Activated naive CD4-positive, alpha-beta T cell treated with anti-CD3 and anti-CD28 coated beads, Interleukin-2, amount 10 ng/mL, durations not matched to agents 7 days and 5 days (primary cell): ENCODE measurements at places on chromosomes 4 and X.
A peak's percentile ranks its signal among the peaks of the same experiment; 100 is the strongest.

DNA sequence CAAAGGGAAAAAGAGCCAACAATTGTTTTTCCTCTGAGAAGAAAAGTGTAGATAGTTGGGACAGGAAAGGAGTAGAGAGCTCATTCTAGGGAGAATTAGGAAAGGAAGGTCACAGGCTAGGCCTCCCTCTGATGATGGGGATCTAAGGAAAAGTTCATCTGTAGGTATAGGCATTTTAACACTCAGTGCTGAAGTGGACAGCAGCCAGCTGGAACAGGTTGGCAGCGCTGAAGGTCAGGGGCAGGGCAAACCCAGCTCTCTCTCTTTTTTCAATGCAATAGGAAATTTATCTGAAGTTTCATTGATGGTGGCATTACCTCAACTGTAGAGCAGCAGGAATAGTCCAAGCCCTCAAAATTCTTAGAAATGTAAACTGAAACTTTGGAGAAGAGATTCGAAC is 98.5 kb upstream of the ETNPPL start:
- H3K4me1 ChIP-seq = peaks cover 6% of the 10 kb centered on the region
- peaks cover 12% of the 10 kb centered on the region for H3K27me3 ChIP-seq
- DNase-seq = peak; percentile 43
- no peaks in the 10 kb centered on the region for H3K36me3 ChIP-seq

GRCh38 chr4:100208459-100208858 is 18.2 kb upstream of the DDIT4L start:
- no peak for DNase-seq
- H3K4me3 ChIP-seq = no peak overlapping the region
- peaks cover 4% of the 10 kb centered on the region for H3K4me1 ChIP-seq
- no peak overlapping the region for H3K27ac ChIP-seq

- H3K27me3 ChIP-seq = no peaks in the 10 kb centered on the region
- DNase-seq = no peak
- H3K36me3 ChIP-seq = no peaks in the 10 kb centered on the region
- no peak overlapping the region for H3K4me3 ChIP-seq
Observed at GRCh38 chrX:66164470-66164869, 423 bp downstream of the HEPH start.

DNA sequence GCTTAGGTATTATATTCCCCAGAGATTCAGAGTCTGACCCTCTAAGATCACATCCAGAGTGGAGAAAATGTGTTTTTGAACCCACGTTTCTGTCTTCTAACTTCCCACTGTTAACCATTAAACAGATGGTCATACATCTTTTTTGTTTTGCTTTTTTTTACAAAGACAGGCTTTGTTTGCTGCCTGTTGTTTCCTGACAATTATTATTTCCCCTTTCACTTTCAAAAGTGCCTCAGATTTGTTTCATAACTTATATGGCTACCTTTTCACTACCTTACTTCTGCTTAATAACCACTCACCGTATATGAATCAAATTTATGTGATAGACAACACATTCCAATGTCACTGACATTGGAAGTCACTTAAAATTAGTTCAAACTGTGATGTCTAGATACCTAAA is 142.2 kb downstream of the HS3ST1 start:
- DNase-seq = no peak
- no peaks in the 10 kb centered on the region for H3K27me3 ChIP-seq
- peaks cover 3% of the 10 kb centered on the region for H3K4me1 ChIP-seq
- H3K4me3 ChIP-seq = no peak overlapping the region
- no peak overlapping the region for H3K27ac ChIP-seq

DNA sequence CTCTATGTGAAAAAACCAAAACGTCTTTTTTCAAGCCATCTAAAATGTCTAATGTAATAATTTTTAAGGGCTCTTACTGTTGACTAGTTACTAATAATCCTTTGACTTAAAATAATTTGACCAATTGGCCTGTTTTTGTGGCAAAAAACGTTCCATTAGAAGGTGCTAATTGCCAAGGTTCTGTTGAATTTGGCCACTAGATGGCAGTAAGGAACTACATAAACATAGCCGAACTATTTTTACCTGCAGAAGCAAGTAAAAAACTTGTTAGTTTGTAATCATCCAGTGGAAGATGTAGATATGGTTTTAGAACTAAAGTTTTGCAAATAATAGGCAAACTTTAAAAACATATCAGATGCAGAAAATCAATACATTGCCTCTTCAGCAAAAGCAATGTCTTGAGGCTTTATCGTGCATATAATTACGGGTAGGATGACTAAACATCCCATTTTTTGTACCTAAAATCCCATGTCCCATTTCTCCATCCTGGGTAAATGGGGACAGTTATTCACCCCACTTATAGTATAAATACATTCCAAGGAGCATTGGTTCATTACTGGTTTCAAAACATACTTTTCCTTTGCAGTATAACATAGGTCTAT is 57.6 kb downstream of the PROM1 start:
- no peak overlapping the region for H3K4me3 ChIP-seq
- peak; percentile 24 for DNase-seq
- peaks cover 25% of the 10 kb centered on the region for H3K27me3 ChIP-seq
- no peaks in the 10 kb centered on the region for H3K4me1 ChIP-seq
- H3K27ac ChIP-seq = no peak overlapping the region

DNA sequence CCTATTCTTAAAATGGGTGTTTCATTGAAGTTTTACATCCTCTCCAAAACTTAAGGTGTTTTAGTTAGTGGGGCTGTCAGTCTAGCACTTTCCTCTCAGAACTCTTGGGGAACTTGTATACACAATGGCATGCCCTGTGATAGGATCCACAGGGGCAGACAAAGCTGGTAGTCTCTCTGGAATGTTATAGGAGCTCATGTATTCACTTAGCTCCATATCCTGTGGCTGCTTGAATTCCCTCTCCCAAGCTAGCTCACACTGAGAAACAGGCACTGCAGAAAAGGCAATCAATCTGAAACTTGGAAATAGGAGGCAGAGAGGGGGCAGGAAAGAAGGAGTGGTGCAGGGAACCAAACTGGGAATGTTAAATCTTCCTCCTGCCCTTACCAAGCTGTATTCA is 26.3 kb upstream of the ARMCX2 start:
- no peak overlapping the region for H3K4me3 ChIP-seq
- DNase-seq = no peak
- no peak overlapping the region for H3K27ac ChIP-seq
- no peaks in the 10 kb centered on the region for H3K36me3 ChIP-seq
- peaks cover 4% of the 10 kb centered on the region for H3K27me3 ChIP-seq

- H3K4me1 ChIP-seq = no peaks in the 10 kb centered on the region
- no peak overlapping the region for H3K27ac ChIP-seq
- H3K27me3 ChIP-seq = peaks cover 3% of the 10 kb centered on the region
- no peaks in the 10 kb centered on the region for H3K36me3 ChIP-seq
- H3K4me3 ChIP-seq = no peak overlapping the region
- DNase-seq = no peak
Observed at GRCh38 chr4:94669672-94670664, 87.8 kb upstream of the BMPR1B start.

GRCh38 chrX:97398030-97398551 is 514.4 kb downstream of the RPA4 start:
- H3K27ac ChIP-seq = peak overlapping the region; percentile 58
- no peaks in the 10 kb centered on the region for H3K27me3 ChIP-seq
- H3K4me1 ChIP-seq = peaks cover 47% of the 10 kb centered on the region

- no peaks in the 10 kb centered on the region for H3K36me3 ChIP-seq
- H3K4me1 ChIP-seq = peaks cover 3% of the 10 kb centered on the region
- no peak overlapping the region for H3K27ac ChIP-seq
Observed at GRCh38 chr4:77433418-77433733, 172.2 kb upstream of the CXCL13 start.

- H3K4me3 ChIP-seq = peak overlapping the region; percentile 88
- peaks cover 56% of the 10 kb centered on the region for H3K27me3 ChIP-seq
- H3K4me1 ChIP-seq = peaks cover 15% of the 10 kb centered on the region
- H3K27ac ChIP-seq = no peak overlapping the region
- DNase-seq = no peak
- peaks cover 5% of the 10 kb centered on the region for H3K36me3 ChIP-seq
Observed at GRCh38 chr4:76951672-76952010, 2.1 kb downstream of the SEPTIN11 start.

DNA sequence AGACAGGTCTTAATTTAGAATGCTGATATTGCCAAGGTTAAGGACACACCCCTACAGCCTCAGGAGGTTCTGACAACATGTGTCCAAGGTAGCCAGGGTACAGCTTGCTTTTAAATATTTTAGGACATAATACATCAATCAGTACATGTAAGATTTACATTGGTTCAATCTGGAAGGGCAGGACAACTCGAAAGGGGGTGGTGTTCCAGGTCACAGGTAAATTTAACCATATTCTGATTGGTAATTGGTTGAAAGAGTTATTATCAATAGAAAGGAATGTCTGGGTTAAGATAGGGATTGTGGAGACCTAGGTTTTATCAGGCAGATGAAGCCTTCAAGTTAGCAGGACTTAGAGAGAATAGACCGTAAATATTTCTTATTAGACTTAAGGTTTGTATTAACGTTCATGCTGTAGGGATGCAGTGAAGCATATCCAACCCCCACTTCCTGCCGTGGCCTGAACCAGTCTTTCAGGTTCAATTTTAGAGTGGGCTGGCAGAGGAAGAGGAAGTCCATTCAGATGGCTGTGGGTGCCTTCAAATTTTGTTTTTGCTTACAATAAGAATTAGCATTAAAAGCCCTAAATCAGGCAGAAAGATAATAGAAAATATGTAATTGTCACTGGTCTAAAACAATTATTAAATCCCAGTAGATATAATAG is 136.5 kb upstream of the GALNTL6 start:
- H3K4me1 ChIP-seq = no peaks in the 10 kb centered on the region
- no peaks in the 10 kb centered on the region for H3K36me3 ChIP-seq
- no peak overlapping the region for H3K4me3 ChIP-seq
- no peak for DNase-seq
- H3K27me3 ChIP-seq = no peaks in the 10 kb centered on the region

DNA sequence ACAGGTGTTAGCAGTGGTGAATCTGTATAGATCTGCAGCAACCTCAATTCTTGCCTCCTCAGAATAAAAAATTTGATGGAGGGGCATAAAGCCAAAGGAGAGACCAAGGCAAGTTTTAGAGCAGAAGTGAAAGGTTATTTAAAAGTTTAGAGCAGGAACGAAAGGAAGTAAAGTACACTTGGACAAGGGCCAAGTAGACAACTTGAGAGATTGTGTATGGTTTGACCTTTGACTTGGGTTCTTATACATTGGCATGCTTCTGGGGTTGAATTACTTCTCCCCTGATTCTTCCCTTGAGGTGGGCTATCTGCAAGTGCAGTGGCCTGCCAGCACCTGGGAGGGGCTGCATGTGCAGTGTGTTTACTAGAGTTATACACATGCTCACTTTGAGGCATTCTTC is 278.8 kb upstream of the NDST3 start:
- no peaks in the 10 kb centered on the region for H3K27me3 ChIP-seq
- H3K4me1 ChIP-seq = no peaks in the 10 kb centered on the region
- DNase-seq = no peak
- no peak overlapping the region for H3K27ac ChIP-seq

DNA sequence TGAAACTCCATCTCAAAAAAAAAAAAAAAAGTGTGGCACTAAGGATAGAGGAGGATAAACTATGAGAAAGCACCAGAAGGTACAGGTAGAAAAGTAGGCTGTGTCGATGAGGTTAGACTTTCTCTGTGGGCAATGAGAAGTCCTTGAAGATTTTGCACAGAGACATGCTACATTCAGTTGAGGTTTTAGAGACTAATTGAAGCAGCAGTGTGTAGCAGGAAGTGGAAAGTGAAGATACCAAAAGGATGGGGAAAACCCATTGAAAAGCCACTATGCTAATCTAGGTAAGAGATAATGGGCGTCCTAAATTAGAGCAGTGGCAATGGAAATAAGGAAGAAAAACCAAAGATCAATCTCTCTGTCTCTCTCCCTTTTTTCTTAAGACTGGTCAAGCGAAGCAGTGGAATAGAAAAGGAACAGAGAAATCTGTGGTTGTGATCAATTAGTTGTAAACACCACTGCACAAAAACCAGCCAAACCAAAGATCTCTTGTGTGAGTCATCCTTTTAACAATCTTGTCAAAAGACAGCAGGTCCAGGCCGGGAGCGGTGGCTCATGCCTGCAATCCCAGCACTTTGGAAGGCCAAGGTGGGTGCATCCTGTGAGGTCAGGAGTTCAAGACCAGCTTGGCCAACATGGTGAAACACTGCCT is 3.5 kb downstream of the SPINK2 start:
- H3K36me3 ChIP-seq = peaks cover 4% of the 10 kb centered on the region
- peaks cover 25% of the 10 kb centered on the region for H3K27me3 ChIP-seq
- no peak overlapping the region for H3K4me3 ChIP-seq
- H3K27ac ChIP-seq = peak overlapping the region; percentile 43
- H3K4me1 ChIP-seq = peaks cover 37% of the 10 kb centered on the region

DNA sequence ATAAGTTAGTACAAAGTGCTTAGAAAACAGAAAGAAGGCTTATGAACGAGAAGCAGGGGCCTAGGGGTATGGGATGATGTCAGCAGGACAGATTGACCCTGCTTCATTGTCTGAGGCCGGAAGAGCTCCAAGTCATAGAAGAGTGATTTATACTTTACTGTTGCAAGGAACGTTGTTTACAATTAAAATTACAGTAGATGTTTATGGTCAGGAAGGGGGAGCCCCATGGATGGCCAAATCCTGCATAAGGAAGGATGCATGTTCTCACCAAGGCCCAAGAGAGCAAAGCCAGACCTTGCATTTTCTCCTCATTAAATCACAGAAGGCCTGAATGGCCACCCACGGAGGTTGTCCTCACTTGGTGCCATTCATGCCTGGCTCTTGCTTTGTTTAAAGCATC is 115.3 kb downstream of the LDB2 start:
- H3K27ac ChIP-seq = no peak overlapping the region
- no peak for DNase-seq
- H3K4me1 ChIP-seq = no peaks in the 10 kb centered on the region
- no peaks in the 10 kb centered on the region for H3K36me3 ChIP-seq
- H3K27me3 ChIP-seq = no peaks in the 10 kb centered on the region

DNA sequence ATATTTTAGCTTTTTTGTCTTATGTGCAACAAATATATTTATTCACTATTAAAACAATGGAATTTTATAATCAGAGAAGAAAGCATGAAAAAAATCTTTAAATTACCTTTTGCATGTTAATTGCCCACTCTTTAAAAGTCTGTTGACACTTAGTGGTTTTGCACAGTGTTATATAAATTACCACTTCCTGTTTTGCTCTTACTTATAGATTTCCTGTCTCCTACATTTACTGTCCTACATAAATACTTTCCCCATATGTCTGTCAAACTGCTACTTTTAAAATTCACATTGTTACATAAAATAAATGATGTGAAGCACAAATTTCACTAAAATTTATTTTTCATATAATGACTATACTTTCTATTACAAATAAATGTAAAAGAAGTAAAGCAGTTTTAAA is 161.1 kb upstream of the NDST4 start:
- H3K27me3 ChIP-seq = no peaks in the 10 kb centered on the region
- no peak overlapping the region for H3K4me3 ChIP-seq
- no peaks in the 10 kb centered on the region for H3K36me3 ChIP-seq
- no peak for DNase-seq
- H3K27ac ChIP-seq = peak overlapping the region; percentile 75
- peaks cover 10% of the 10 kb centered on the region for H3K4me1 ChIP-seq

GRCh38 chrX:1249101-1249887 is 19.3 kb upstream of the CSF2RA start:
- H3K4me3 ChIP-seq = peak overlapping the region; percentile 54
- DNase-seq = peak; percentile 77
- peaks cover 1% of the 10 kb centered on the region for H3K27me3 ChIP-seq
- H3K27ac ChIP-seq = peak overlapping the region; percentile 97
- H3K4me1 ChIP-seq = peaks cover 34% of the 10 kb centered on the region
- H3K36me3 ChIP-seq = peaks cover 1% of the 10 kb centered on the region
